Left ventricle myocardium inferior (tissue), 1 donor: ENCODE measurements at places on chromosomes 6 and 20.
A peak's percentile ranks its signal among the peaks of the same experiment; 100 is the strongest.

- peak; percentile 71 for DNase-seq
- peak overlapping the region; percentile 44 for H3K27ac ChIP-seq
- H3K4me1 ChIP-seq = peaks cover 21% of the 10 kb centered on the region
- H3K4me3 ChIP-seq = no peak overlapping the region
- no peaks in the 10 kb centered on the region for H3K36me3 ChIP-seq
These were observed 210.7 kb downstream of the BCAS1 start for GRCh38 chr20:53859684-53860083.

DNA sequence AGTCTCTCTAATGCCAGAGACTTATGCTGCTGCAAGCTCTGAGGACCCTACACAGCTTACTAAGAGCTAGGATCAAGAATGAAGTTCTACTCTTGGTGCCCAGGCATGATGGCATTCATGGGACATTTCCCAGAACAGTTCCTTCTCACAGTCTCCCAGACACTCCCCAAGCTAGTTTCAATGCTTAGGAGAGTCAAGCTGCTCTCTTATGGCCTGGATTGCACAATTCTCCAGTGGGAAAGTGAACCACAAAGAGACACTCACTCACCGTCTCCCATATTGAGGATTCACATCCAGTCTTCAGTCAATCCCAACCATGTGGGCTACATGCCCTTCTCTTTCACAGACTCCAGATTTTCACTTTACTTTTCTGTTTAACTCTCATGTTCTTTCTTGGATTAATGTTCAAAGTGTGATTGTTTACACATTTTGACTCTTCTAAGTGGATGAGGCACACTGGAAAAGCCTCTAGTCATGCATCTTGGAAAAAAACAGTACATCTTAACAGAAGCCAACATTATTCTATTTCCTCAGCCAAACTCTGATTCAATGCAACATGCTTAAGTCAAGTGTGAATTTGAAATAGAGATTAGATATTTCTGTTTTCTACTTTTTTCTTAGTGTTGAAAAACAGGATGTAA is 447.8 kb upstream of the BTBD3 start:
- no peak overlapping the region for H3K4me3 ChIP-seq
- DNase-seq = no peak
- no peaks in the 10 kb centered on the region for H3K4me1 ChIP-seq
- no peaks in the 10 kb centered on the region for H3K27me3 ChIP-seq
- no peak overlapping the region for H3K27ac ChIP-seq

GRCh38 chr20:37958856-37959520 is 56.1 kb downstream of the VSTM2L start:
- H3K27me3 ChIP-seq = no peaks in the 10 kb centered on the region
- H3K36me3 ChIP-seq = no peaks in the 10 kb centered on the region
- H3K4me1 ChIP-seq = no peaks in the 10 kb centered on the region
- no peak for DNase-seq
- H3K27ac ChIP-seq = no peak overlapping the region

GRCh38 chr20:1811621-1812498 is 83.3 kb upstream of the SIRPA start:
- H3K36me3 ChIP-seq = no peaks in the 10 kb centered on the region
- no peak overlapping the region for H3K4me3 ChIP-seq
- DNase-seq = no peak

- H3K4me3 ChIP-seq = no peak overlapping the region
- no peak overlapping the region for H3K27ac ChIP-seq
These were observed 131.6 kb downstream of the DLL1 start for GRCh38 chr6:170159022-170159965.

DNA sequence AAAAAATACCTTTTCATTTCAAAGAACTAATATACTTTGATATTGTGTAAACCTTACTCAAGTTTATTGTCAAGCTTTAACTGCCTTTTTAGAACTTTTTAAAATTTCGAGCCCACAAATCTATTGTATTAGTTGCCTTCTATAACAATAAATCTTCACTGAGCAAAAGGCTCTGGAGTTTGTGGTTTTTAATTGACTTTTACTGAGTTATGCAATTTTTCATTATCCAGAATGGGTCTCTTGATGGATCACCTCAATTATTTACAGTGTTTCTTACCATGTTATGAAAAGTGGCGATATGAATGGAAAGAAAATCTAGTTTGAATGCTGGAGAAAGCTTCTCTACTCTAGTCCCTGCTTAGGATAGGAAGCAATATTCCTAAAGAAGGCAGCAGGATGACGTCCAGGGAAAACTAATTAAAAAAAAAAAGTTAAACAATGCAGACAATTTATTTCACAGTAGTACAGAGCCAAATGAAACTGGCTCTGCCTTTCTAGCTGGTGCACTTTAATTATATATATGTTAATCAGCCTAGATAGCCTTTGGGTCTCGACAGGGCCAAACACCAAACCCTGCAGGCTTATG is 5.0 kb downstream of the ID4 start:
- H3K27ac ChIP-seq = no peak overlapping the region
- H3K4me1 ChIP-seq = peaks cover 20% of the 10 kb centered on the region
- peaks cover 73% of the 10 kb centered on the region for H3K27me3 ChIP-seq
- no peak overlapping the region for H3K4me3 ChIP-seq
- DNase-seq = no peak

- H3K27ac ChIP-seq = peak overlapping the region; percentile 16
- no peak for DNase-seq
- H3K4me1 ChIP-seq = peaks cover 69% of the 10 kb centered on the region
- H3K27me3 ChIP-seq = no peaks in the 10 kb centered on the region
These were observed 5.4 kb downstream of the FBXO30 start for GRCh38 chr6:145809211-145809610.

DNA sequence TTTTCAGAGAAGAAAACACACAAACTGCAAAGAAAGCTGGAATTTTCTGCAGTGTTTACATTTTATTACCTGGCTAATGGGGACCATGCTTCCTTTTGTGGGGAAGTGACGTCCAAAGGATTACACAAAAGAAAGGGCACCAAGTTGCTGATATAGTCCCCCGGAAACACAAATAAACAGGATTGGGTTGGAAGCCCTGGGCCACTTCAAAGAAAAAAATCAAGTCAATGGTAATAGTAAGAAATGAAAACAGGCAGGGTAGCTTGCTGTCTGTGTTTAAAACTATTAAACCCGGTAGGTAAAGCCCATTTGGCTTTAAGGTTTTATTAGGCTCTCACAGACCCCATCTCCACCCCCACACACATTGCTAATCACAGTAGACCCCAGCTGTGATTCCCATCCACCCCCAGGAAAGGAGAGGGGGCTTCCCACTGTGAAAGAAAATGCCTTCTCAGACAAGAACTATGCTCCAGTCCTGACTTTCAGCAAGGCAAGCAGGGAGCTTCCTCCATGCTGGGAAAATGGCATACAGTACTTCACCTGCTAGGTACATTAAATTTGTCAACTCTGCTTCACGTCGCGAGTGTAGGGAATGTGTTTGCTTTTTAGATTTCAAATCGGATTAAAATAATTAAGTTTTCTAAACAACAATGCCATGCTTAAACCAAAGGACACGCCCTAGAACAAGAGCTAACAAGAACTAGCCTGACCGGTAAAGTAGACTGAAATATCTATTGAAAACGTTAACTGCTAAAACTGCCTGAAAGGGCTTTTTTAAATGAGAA is 1.1 kb downstream of the PERP start:
- peaks cover 33% of the 10 kb centered on the region for H3K27me3 ChIP-seq
- no peaks in the 10 kb centered on the region for H3K36me3 ChIP-seq
- peaks cover 28% of the 10 kb centered on the region for H3K4me1 ChIP-seq
- no peak for DNase-seq
- H3K4me3 ChIP-seq = peak overlapping the region; percentile 83
- H3K27ac ChIP-seq = peak overlapping the region; percentile 90

DNA sequence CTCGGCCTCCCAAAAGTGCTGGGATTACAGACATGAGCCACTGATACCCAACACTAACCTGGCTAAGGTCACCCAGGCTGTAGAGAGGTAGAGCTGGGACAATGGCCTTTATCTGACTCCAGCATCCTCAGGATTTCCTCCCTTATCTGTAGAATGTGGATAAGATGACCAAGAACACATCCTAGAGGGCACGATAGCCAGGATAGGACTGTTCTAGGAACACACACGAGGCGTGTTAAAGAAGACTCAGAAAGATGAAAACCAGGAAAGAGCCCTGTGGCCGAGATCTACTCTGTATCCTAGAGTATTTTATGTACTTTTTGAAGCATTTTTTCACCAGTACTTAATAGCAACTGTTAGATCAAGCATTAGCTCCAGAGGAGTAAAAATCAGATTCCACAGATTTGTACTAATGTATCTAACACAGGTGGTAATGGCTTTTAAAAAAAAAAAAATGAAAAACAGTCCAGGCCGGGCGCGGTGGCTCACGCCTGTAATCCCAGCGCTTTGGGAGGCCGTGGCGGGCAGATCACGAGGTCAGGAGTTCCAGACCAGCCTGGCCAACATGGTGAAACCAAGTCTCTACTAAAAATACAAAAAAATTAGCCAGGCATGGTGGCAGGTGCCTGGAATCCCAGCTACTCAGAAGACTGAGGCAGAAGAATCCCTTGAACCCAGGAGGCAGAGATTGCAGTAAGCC is 17.3 kb downstream of the PPP1R10 start:
- H3K4me1 ChIP-seq = peaks cover 13% of the 10 kb centered on the region
- H3K36me3 ChIP-seq = peaks cover 50% of the 10 kb centered on the region
- peak overlapping the region; percentile 4 for H3K27ac ChIP-seq
- no peak overlapping the region for H3K4me3 ChIP-seq
- DNase-seq = no peak
- H3K27me3 ChIP-seq = no peaks in the 10 kb centered on the region

- DNase-seq = no peak
- no peak overlapping the region for H3K27ac ChIP-seq
- peaks cover 71% of the 10 kb centered on the region for H3K27me3 ChIP-seq
These were observed 54.6 kb downstream of the BPIFB1 start for GRCh38 chr20:33337531-33338165.

- no peak for DNase-seq
- no peak overlapping the region for H3K27ac ChIP-seq
- H3K36me3 ChIP-seq = no peaks in the 10 kb centered on the region
- H3K4me1 ChIP-seq = no peaks in the 10 kb centered on the region
- no peak overlapping the region for H3K4me3 ChIP-seq
These were observed 99.0 kb upstream of the SOX4 start for GRCh38 chr6:21494505-21494904.

GRCh38 chr6:16241321-16241689 is 2.9 kb downstream of the GMPR start:
- H3K4me1 ChIP-seq = peaks cover 89% of the 10 kb centered on the region
- no peaks in the 10 kb centered on the region for H3K36me3 ChIP-seq
- DNase-seq = no peak
- H3K4me3 ChIP-seq = peak overlapping the region; percentile 87

- no peaks in the 10 kb centered on the region for H3K4me1 ChIP-seq
- no peak for DNase-seq
- H3K36me3 ChIP-seq = peaks cover 39% of the 10 kb centered on the region
- H3K27ac ChIP-seq = no peak overlapping the region
- H3K4me3 ChIP-seq = no peak overlapping the region
- no peaks in the 10 kb centered on the region for H3K27me3 ChIP-seq
These were observed 107.9 kb downstream of the MYO6 start for GRCh38 chr6:75856902-75857301.

DNA sequence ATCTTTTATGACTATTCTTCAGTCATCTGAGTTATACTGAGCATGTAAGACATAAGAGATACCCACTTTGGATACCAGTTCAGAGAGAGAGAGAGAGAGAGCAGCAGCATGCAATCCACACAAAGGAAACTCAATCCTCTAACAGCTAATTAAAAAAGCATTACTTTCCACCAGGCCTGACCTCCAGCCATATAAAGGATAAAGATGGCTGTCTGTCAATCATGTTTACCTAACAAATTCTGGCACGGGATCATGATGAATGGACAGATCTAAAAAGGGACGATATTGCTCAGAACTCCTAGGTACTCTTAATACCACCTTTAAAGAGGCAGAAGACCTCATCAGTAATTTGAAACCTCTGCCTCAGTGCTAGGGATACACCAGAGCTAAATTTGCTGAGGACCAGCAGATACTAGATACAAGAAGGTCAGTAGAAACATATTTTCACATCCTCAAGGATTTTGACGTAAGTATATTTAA is 159.2 kb downstream of the RPS12 start:
- H3K4me3 ChIP-seq = no peak overlapping the region
- H3K27ac ChIP-seq = no peak overlapping the region
- DNase-seq = no peak
- no peaks in the 10 kb centered on the region for H3K27me3 ChIP-seq
